GM04504 (cell line): ENCODE measurements at places on chromosomes 4 and X.

GRCh38 chr4:40367451-40367850, 32.3 kb downstream of the CHRNA9 start:
- DNase-seq, result no peak

DNA sequence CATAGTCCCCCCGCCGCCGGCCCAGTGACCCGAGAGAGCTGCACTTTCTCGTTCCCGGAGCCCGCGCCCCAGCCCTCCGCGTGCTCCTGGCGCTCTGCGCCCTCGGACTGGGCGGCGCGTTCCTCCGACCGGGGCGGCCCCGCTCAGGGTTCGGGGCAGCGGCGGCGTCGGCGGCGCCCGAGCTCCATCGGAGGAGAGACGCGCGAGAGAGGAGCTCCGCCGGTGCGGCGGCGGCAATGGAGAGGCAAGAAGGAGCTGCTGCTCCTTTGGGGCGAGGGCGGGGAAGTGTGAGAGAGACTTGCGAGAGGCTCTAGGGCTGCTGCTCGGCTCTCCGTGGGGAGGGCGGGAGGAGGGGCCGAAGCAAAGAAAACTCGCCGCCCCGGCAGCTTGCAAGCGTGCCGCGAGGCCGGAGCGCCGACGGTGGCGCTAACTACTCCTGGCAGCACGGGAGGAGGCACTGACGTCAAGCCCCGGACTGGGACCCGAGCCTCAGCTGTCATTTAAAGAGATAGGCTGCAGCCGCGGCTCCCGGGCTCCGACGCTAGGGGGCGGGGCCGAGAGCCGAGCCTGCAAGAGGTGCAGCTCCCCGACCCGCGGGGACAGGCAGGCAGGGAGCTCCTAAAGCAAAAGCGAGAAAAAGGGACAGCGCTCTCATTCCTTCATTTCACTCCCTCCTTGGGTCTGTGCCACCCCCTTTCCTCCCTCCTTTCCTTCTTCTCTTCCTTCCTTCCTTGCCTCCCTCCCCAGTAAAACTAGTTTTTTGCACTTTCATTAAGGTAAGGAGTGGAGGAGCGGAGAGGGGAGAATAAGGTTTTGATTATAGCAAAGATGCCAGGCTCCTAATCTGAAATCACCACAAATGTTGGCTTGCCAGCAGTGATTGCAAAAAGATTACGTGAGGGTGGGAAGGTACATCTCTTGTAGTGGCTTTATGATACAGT, at the start of gene KCTD8:
KCTD8 (minus strand) TSS at position 289 of the 941 bp plus-strand sequence.
- peak; percentile 7 for DNase-seq

GRCh38 chrX:72349190-72349589, 43.5 kb upstream of the CITED1 start:
- DNase-seq, result no peak

GRCh38 chr4:94673961-94674360, 83.8 kb upstream of the BMPR1B start:
- no peak for DNase-seq

DNA sequence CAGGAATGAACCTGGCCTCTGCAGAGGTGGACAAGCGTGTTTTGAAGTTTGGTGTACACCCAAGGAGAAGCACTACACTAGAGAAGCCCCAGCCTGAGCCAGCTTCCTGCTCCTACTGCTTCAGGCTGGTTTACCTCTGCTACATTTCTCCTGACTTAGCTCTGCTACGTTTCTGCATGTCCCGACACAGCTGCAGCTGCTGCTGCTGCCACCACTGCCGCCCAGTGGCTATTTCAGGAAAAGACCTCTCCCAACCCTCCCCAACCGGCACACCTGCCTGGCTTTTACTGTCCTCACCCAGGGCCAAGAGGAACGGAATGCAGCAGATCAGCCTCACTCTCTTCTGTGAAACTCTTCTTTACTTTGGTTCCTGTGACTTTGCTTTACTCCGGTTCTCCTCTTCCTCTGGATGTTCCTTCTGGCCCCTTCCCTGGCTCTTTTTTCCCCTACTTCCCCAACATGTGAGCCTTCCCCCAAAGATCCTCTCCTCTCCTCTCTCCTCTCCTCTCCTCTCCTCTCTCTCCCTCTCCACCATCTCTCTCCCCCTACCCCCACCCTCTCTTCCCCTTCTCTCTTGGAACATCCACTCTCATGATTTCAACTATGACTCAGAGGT, 3.1 kb upstream of the P2RY4 start:
- no peak for DNase-seq

- DNase-seq, result no peak
Observed at GRCh38 chr4:129327637-129328036, 231.7 kb downstream of the C4orf33 start.

- DNase-seq, result no peak
Observed at GRCh38 chrX:123728016-123728415, 4.8 kb downstream of the THOC2 start.

DNA sequence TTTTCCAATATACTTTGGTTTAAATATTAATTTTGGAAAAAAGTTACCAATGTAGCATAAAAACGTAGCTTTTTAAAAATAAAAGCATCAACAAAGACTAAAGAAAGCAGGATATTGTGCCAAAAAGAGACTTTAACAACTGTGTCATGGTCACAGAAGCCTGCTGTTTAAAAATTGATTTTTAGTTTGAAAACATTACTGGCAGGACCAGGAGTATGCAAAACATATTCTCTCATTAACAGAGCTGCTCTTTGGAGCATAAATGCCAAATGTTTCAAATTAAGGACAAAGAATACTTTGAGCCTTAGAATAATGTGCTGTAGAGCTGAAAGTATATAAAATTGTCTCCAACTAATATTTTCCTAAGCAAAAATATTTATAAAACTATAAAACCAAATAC, 279.0 kb downstream of the ARAP2 start:
- no peak for DNase-seq

- no peak for DNase-seq
Observed at GRCh38 chrX:20989361-20989760, 384.9 kb upstream of the CNKSR2 start.

DNA sequence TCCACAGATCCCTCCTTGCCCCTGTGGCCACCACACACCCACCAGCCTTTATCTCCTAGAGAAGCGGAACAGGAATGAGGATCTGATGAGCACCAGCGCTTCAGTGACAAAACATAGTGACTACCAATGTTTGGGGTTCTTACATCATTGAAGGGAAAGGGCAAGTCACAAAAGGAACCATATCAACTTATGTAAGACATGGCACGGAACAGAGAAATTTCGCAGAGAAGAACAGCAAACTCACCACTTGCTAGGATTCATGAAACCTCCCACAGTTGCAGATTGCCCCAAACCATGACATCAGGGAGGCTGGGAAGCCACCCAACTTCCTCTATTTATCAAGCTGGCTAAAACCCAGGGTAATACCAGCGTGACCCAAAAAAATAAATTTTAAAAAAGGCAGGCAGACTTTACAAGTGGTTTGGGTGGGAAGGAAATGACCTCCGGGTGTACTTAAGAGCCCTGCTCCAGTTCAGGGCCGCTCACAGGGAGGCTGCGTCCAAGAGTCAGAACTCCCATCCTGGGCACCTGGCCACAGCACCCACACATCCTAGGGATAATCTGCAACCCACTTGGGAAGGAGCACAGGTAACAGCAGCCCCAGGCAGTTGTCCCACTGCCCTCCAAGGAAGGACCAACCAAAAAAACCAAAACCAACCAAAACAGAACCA, 36.0 kb downstream of the ADGRG2 start:
- DNase-seq, result no peak

DNA sequence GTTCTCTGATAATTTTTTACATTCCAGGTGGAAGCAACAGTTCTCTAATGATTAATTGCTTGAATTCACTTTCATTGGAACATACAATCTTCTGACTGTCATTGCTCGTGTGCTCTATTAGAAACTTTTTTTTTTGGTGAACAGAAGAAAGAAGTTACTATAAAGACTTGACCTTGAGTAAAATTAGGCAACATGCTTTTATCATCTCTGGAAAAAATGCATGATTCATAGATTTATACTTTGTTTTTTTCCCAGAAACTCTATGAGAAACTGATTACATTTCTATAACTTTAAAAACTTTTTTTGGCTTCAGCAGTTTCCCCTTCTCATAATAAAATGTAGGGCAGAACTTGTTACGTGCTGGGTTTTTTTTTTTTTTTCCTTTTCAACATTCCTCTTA, 167.6 kb downstream of the ARHGAP10 start:
- DNase-seq, result no peak

DNA sequence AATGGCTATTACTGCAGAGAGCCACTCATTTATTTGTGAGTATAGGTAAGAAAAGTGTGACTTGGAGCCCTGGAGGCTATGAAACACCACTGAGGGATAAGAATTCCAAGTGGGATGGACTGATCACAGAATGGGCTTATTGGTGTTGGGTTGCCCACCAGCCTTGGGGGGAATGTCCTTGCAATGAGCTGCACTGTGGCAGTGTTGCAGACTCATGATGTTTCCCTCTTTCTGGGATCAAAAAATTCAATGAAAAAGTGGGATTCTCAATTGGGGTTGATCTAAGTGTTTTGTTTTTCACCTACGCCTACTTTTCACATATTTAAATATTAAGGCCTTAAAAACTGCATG, 1024.5 kb upstream of the PCDH10 start:
- DNase-seq, result no peak
